ENCODE measurements at places on chromosomes 16 and 17.

DNA sequence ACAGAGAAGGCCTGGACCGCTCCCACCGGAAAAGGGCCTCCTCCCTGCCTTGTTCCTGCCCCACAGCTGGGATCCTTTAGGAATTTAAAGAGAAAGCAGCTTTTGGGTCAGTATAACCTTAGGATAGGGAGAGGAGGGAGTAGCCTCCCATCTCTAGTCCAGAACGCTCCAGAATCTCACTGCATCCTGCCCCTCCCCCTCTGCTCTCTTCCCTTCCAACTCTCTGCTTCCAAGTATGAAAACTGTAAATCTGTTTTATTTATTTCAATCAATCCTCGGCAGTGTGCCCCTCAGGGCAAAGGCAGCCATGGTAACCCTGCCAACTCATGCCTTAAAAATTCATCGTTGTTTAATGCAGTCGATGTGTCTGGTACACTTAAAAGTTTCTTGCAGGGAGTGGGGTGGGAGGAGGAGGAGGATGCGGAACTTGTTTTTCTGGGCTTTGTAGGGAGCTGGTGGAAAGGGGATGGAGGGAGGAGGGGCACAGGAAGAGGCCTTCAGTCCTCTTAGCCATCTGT is 21.2 kb upstream of the MTSS2 start:
- DNase-seq = no peak

DNA sequence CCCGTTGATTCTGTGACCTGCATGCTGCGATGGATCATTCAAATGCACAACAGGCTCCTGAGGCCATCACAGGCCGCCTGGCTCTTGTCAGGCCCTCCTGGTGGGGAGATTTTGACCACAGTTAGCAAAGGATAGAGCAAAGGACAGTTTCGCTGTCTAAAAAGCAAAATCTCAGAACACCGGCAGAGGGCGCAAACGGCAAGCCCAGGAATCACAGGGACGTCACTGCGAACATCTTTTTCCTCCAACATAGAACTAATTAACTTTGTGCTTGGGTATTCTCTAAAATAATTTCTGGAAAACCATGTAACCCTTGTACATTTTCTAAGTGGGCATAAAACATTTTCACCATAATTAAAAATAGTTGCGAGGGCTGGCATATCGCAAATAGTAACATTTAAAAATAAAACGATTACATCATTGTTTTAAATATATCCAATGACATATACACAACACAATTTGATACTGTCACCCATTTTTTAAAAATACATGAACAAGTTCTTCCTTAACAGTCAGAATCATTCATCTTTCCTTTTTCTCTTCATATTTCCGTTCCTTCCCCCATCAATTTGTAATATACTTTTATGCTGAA is 19.7 kb upstream of the SLC47A1 start:
- peak; percentile 77 for DNase-seq

DNA sequence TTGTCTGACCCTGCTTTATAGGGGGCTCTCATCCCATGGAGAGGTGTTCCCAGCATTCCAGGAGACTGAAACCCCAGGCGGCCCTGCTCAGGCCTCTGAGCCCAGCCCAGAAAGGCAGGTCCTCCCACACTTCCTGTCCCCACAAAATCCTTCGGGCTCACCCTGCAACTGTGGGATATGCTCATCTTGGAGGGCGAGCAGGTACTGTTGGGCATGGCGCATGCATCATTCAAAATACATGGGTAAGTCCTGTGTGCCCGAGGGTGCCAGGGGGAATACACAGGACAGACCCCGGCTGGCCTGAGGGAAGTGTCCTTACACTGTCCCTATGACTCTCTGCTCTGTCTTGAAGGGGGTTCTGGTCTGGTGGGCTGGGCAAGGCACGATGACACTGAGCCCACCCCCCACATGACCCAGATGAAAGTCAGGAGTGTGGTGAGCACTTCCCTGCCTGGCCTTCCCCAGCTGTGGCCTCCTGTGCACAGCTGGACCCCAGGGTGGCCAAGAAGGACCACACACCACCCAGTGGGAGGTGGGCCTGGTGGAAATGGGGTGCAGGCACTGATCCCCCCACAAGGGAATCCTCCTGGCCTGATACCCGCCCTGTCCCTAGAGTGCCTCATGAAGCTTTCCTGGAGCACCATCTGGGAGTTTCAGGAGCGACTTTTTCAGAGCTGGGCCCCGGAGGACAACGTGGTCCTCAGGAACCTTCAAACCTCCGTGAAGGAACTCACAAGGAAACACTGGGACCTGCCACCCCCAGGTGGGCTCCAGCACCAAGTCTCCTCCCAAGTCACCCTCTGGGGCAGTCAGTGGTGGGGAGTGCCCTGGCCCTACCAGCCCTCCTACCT is 46.7 kb downstream of the USP22 start:
- no peak for DNase-seq

DNA sequence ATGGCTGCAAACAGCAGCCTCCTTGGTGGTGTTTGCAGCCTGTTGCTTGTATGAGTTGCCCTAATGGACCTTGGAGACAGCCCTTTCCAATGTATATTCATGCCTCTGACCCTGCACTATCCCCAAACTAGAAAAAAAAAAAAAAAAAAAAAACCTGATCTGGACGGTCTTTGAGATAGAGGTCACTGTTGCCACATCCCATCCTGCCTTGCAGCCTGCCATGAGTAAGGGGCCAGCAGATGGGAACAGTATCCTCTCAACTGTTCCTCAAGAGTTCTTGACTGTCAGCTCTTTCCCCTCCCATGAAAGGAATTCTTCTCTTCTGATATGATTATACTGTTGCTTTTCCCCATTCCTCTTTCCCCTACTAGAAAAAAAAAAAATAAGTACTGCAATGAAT is 152.4 kb downstream of the SSH2 start:
- DNase-seq = no peak

DNA sequence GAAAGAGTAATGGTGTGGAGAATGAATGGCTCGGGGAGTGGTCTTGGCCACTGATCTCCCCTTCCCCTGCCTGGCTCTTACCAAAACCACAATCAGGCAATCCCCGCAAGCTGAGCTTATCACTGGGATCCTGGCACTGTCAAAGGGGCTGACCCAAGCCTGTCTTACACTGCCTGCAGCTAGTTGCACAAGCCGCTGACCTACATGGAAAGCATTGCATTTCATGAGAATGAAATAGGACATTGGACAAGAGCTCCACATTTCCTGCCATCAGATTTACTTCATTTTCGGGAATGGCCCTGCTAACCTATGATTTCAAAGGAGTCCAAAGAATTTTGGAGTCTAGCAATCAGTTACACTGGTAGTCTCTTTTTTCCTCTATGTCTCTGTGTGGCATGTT is 146.4 kb downstream of the PCTP start:
- DNase-seq = no peak

- DNase-seq = no peak
Measured at GRCh38 chr17:30433514-30433913, 43.7 kb upstream of the GOSR1 start.

- peak; percentile 33 for DNase-seq
Measured at GRCh38 chr16:51149251-51149661, 1.8 kb downstream of the SALL1 start.

DNA sequence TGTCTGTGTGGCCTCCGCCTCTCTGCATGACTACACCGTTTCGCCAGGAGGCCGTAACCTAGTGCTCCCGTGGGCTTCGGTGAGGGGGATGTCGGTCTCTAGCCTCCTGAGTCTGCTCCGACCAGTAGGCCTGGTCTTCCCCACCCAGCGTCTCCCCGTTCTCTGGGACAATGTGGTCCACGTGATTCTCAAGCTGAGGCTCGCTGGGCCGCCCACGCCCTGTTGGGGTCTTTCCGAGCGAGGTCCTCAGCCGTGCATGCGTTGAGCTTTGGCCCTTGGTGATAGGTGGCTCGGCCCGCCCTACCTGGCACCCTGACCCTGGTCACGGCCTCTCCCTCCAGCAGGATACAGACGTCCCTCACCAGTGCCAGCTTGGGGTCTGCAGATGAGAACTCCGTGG is 30.9 kb downstream of the TSC2 start:
- no peak for DNase-seq

- no peak for DNase-seq
Measured at GRCh38 chr17:61737820-61738219, 125.5 kb downstream of the BRIP1 start.

DNA sequence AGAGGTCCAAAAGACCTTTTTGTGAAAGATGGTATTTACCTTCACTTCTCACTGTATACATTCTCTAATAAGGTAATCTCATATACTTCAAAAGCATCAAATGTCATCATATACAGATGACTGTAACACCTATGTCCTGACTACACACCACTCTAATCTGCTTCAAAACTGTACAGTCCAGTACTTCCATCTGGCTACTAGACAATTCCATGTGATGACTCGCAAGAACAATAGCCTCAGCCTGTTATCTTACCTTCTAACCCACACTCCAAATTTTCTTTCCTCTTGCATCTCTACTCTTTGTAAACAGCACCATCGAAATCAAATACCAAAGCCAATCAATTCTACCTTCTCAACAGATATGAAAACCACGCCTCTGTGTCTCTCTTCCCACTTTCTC is 24.1 kb downstream of the MYO1D start:
- DNase-seq = no peak

GRCh38 chr16:78218856-78219651 is 119.6 kb downstream of the WWOX start:
- no peak for DNase-seq

GRCh38 chr16:86882586-86883280 is 304.4 kb downstream of the FOXL1 start:
- no peak for DNase-seq

- DNase-seq = no peak
Measured at GRCh38 chr16:80158766-80159165, 382.0 kb upstream of the DYNLRB2 start.

DNA sequence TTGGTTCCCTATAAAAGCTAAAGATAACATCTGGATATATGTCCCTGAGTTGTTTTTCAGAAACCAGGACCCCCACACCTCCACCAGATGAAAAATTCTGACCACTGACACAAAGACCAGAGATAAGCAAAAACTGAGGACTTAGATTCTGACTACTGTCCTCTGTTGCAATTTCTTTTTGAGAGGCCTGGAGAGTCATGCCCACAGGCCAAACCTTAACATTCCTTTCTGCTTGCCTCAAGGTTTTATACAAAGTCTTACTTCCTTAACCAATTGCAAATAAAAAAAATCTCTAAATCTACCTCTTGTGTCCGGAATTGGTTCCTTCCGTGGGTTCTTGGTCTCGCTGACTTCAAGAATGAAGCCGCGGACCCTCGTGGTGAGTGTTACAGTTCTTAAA is 228.5 kb downstream of the ABCC12 start:
- no peak for DNase-seq

- DNase-seq = no peak
Measured at GRCh38 chr16:22337849-22338635, 36.4 kb downstream of the CDR2 start.

DNA sequence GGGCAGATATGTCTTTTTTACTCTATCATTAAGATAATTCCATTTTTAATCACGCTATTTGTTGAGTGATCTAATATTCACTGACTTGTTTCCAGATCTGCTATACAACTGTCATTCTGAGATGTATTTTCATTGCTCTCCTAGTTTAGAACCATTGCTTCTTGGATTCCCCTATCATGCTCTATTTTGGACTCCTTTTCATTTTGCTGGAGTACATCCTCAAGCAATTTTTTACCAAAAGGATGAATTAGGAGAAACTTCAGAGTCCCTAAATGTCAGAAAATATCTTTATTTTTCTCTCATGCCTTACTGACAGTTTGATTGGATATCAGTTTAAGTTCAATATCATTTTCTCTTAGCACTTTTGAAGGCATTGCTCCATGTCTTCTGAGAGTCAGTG is 9.8 kb downstream of the MT4 start:
- no peak for DNase-seq

GRCh38 chr16:30535777-30536190 is 1.1 kb upstream of the ZNF747 start:
- DNase-seq = no peak

- DNase-seq = no peak
Measured at GRCh38 chr16:89695086-89695874, 6.2 kb downstream of the SPATA2L start.

All from midbrain (tissue), 1 donor.